ENCODE measurements at places on chromosomes 5 and 9.

GRCh38 chr5:13348568-13348967 lies 595.9 kb downstream of the DNAH5 start:
- DNase-seq: no peak

DNA sequence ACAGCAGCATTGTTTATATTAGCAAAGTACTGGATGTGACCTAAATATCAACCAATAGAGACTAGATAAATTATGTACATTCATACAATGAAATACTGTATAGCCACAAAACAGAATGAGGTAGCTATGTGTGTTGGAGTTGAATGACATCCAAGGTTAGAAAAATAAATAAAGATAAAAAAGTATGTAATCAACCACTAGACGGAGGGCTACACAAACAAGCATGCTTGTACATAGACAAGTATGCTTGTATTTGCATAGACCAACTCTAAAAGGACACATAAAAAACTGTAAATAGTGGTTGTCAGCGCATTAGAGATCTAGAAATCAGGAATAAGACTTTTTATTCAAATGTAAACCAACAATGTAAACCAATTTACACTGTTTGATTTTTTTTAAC lies 3.0 kb downstream of the FEM1C start:
- DNase-seq: no peak

DNA sequence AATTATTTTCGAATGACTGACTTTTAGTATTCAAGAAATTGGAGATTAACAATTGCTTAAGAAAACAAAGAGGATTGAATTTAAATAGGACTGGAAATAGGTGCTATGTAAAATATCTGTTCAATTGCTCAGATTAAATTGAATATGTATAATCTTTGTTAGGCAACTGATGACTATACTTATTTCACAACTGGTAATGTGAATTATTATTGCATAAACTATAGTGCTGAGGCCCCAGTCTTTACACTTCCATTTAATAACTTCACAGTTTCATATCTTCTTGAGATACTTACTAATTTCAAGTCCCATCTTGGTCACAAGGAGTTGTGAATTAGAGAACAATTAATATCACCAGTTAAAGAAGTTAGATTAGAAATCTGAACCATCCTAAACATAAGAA lies 16.7 kb downstream of the CEP78 start:
- no peak for DNase-seq

DNA sequence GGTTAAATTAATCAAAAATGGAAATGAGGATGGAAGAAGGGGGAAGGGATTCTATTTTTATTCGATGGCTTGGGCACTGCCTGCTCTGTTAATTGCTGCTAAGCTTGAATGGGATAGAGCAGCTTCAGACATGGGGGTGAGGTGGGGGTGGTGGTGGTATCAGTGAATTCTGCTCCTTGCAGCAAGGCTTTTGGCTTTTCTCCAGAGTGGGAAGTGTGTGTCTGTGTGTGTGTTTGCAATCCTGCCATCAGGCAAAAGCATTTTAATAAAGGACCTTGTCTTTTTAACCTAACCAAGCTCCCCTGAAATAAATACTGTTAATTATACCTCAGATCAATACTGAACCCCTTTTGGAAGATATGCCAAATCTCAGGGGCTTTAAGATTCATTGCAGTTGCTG lies 110.9 kb upstream of the GPR151 start:
- no peak for DNase-seq

- DNase-seq: no peak
Observed at GRCh38 chr9:92941861-92942260, 5.5 kb upstream of the FGD3 start.

DNA sequence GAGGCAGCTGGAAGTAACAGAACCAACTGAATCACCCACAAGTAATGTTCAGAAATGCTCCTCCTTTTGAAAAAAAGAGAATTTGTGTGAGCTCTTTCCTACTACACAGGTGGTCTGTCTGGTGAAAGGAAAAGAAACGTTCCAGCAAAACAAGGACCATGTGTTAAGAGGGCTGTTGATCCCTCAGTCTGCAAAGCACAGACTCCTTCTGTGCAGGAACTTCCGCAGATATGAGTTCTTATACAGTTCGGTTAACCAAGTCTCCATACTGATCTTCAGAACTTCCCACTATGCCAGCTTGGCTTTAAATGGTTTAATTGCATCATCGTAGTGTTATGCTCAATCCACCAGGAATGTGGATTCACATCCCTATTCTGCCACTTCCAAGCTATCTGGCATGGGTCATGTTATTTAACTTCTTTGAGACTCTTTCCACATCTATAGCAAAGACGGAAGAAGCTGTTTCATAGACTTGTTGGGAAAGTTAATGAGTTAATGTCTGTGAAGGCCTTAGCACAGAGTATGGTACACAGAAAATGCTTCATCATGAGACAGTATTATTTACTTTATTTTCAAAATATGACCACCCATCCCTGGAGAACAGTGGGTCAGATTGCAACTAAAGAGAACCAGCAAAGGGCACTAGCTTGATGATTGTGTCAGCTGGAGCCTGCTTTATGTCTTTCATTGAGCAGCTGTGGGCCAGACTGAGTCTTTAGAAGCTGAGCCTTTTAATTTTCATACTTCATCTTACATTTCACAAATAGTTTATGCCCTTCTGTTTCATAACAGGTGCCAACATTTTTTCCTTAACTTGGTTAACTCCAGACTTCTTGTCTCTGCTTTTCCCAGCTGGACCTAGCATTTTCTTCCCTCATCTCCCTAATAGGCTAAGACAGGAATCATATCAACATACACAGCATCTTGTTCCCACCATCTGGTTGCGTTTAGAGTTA lies 89.9 kb downstream of the MAMDC2 start:
- DNase-seq: no peak

- no peak for DNase-seq
Observed at GRCh38 chr5:102975045-102975444, 144.9 kb downstream of the GIN1 start.

All from KBM-7 (cell line).